ENCODE measurements at places on chromosomes 16 and 17.

- no peak for DNase-seq
Measured at GRCh38 chr17:75289832-75290337, 652 bp upstream of the SLC25A19 start.

- DNase-seq, result peak; percentile 19
Measured at GRCh38 chr17:4142107-4142900, 526 bp downstream of the ZZEF1 start.

GRCh38 chr16:75306099-75306762, 54.8 kb upstream of the BCAR1 start:
- DNase-seq, result no peak

DNA sequence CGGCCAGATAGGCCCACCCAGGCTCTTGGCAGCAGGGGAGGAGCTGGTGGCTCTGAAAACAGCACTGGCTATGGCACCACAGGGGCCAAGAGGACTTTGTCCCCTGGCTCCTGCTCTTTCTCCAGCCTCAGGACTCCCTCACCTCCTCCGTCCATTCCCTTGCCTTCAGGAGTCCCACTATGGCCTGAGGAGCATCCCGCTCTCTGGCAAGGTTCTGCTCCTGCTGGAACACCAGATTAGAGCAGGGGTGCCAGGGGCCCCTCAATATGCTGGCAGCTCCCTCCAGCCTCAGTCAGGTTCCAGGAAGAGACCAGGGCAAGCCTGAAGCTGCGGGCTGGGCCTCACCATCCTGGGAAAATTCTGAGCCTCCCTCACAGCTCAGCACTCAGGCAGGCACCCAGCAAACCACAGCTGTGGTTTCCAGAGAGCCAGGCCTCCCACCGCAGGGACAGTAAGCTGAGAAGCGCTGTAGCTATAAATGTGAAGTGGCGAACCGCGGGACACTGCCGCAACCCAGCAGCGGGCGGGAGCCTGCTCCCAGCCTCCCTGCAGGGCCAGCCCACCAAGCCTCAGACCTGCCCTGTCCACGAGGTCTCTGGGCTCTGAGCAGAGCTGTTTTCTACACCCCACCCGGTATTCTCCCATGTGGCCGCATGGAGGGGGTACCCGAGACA, 25.7 kb downstream of the C17orf100 start:
- no peak for DNase-seq

GRCh38 chr16:56999409-57000270, 10.3 kb downstream of the NLRC5 start:
- no peak for DNase-seq

- DNase-seq, result no peak
Measured at GRCh38 chr16:12178251-12178990, 201.9 kb downstream of the SNX29 start.

- no peak for DNase-seq
Measured at GRCh38 chr17:31226373-31226772, 70.7 kb downstream of the OMG start.

DNA sequence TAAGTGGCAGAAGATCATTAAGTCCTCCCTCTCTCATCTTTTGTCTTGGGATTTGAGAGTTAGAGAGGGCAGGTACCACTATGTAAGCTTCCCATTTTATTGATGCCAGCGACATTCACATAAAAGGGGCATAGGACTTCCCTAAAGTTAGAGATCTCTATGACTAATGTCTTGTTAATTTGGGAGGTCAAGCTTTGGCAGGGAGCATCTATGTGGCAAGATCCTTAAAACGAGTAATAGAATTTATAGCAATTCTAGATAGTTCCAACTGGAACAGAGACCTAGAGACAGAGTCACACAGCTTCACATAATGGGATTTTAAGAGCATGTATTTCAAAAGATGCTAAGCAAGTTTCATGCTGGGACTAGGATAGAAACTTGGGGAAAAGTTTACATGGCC, 308.0 kb downstream of the MAP2K6 start:
- no peak for DNase-seq

DNA sequence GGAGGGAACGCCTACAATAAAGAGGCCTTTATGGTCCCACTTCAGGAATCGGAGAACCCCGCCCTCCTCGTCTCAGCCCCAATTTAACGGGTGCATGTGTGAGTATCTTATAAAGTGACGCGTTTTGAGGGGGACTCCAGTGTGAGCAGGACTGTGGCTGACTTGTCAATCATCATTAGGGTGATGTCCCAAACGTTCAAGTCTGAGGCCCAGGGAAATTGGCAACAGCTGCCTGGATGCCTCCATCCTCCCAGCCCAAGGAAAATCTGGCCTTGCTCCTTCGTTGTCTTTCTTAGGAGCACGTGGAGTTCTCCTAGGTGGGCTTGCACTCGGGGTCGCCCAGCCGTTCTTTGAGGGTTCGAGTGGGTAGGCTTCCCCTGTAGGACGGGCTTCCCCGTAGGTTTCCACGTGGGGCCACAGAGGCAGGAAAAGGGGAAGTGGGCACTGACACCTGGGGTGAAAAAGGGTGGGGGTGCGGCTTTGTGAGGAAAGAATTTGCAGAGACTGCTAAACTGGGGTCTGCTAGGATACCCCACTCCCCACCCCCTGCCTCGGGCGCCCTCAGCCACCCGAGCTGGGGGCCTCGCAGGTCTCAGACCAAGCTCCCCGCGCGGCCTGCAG, 561 bp upstream of the HERPUD1 start:
- peak; percentile 67 for DNase-seq

DNA sequence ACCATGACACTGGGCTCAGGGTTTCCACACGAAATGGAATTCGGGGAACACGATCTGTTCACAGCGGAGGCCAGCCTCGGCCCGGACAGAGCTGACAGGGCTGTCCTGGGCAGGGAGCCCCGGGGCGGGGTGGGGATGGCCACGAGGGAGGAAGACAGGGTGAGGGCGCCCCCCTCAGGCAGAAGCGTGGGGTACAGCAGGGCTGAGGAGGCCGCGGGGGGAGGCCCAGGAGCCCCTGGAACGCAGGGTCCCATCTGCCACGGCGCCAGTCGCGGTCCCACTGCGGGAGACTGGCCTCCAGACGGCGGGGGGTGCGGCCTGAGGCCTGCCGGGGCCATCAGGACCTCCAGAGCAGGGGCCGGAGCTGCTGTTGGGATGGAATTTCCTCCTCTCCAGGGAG, 75.9 kb downstream of the LMF1 start:
- DNase-seq, result no peak

DNA sequence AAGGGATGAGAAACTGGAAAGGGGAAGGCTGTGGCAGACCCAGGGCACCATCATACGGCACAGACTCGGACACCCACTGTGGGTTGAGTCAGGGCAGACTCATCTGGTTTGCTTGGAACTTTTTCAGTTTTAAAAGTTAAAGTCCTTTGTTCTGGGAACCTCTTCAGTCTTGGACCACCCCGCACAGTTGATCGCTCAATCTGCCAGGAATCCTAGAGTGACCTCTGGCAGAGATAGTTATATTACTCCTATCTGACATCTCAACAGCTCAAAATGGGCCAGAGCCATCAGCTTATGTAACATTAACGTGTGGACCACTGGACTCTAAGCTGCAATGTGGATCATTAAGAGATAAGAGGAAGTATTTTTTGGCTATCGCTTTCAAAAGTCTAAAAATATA, 164.3 kb downstream of the ABCA8 start:
- no peak for DNase-seq

- DNase-seq, result no peak
Measured at GRCh38 chr16:86826941-86827340, 248.6 kb downstream of the FOXL1 start.

DNA sequence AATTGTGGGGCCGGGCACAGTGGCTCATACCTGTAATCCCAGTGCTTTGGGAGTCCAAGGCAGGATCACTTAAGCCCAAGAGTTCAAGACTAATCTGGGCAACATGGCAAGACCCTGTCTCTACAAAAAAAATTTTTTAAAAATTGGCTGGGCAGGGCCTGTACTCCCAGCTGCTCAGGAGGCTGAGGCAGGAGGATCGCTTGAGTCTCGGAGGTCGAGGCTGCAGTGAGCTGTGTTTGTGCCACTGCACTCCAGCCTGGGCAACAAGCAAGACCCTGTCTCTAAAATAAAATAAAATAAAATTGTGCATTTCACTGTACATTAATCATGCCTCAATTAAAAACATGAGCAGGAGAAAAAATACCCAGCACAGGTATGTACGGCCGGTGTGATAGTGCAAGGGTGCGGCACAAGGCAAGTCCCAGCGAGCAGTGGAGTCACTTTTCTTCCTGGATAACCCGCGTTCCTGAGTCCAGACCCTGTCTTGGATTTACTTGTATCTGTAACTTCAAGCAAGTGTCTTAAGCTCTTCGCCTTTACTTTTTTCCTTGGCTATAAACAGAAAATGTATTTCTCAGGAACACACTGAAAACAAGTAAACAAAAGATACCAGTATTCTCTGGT, 11.4 kb downstream of the ZDHHC7 start:
- DNase-seq, result no peak

DNA sequence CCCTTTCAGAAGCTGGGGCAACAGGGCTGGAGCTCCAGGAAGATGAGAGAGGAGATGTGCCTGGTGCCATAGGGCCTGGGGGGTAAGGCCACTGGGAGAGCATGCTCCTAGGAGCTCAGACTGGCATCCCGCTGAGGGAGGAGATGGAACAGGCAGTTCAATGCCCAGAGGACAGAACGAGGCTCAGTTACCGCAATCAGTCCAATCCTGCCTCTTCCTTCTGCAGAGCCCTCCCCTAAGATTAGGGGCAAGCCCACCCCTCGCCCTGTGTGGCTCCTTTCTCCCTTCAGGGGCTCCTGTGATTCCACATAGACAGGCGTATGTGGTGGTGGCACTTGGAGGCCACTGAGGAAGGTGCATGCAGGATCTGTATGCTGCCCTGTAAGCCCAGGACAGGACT, 2.4 kb downstream of the CCDC42 start:
- no peak for DNase-seq

GRCh38 chr17:797236-797840, 15.2 kb downstream of the MRM3 start:
- DNase-seq, result no peak

DNA sequence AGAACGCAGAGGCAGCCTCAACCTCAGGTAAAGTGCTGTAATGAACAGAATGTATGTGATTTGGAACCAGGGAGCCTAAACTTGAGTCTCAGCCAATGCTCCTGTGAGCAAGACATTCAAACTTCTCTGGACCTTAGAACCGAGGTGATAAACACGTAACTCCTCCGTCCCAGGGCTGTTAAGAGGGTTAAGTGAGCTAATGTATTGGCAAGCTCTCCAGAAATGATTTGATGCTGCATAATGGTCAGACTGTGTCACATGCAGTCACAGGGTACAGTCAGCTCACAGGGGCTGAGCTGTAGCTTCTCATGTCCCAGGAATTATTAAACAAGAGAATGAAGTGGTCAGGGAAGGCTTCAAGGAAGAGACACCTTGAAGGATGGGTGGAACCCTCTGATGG, 10.0 kb upstream of the SLC4A1 start:
- no peak for DNase-seq

DNA sequence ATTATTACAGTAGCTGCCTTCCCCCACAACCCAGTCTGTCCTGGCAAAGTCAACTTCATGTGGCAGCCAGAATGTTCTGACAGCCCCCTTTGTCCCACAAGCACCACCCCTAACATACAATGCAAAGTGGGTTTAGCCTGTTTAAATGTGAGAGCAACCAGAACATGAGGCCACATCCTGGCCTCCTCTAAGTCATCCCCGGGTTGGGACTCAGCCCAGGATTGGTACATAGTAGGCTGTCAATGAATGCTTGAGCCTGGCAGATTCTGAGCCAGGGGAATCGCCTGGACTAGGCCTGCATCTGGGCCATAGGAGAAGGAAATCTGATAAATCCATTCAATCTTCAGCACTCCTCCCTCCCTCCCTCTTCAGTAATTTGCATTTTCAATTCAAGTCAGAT, 4.3 kb upstream of the ITGA3 start:
- DNase-seq, result no peak

DNA sequence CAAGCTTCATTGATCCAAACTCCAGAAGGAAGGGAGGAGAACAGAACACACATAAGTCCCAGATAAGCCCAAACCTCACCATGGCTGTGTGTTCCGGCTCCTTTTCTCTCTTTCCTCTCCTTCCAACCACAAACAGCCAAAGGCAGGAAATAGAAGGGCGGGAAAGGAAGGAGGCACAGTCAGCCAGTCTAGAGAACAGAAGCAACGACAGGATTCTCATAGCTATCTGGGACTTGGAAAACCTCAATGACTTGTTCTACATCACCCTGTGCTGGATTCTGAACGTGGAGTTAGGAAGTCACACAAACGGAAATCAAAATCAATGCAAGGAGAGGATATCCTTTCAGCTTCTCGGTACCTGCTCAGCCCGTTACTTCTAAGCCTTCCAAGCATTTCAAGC, 9.0 kb downstream of the CRK start:
- DNase-seq, result no peak

- DNase-seq, result no peak
Measured at GRCh38 chr16:15034266-15035162, 21.4 kb downstream of the NTAN1 start.

- no peak for DNase-seq
Measured at GRCh38 chr17:62178579-62178978, 113.5 kb upstream of the MED13 start.

DNA sequence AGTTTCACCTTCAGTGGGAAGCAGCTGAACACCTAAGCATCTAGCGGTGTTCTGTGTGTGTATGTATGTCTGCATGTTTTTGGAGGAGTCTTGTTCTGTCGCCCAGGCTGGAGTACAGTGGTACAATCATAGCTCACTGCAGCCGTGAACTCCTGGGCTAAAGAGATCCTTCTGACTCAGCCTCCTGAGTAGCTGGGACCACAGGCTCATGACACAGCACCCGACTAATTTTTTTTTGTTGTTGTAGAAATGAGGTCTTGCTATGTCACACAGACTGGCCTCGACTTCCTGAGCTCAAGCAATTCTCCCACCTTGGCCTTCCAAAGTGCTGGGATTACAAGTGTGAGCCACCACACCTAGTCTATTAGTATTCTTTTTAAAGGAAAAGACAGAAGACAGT, 30.2 kb upstream of the FAAP100 start:
- no peak for DNase-seq

DNA sequence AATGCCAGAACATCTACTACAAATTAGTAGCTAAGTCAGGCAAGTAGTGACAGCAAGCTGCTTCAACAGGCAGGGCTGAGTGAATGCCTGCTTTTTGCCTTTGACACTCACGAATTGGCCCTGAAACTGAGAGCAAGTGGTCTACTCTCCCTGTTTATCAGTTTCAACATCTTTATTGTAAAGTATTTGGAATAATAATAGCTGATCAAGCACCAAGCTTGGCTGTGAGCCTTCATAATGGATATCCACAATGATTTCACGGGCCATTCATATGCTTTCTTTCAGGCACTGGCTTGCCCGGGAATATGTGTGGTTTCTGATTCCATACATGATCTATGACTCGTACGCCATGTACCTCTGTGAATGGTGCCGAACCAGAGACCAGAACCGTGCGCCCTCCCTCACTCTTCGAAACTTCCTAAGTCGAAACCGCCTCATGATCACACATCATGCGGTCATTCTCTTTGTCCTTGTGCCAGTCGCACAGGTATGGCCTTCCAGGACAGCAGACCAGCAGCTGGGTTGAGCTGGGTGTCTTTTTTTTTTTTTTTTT, 5.2 kb downstream of the TLCD3A start:
- DNase-seq, result no peak

Measured in SK-N-DZ (cell line).